Activated T-helper 9 cell treated with anti-CD3 and anti-CD28 coated beads, Interleukin-2, amount 50 U/mL, for 16 hours (primary cell): ENCODE measurements at places on chromosomes 16 and 17.

- DNase-seq, result no peak
These were observed 4.3 kb upstream of the CRISPLD2 start for GRCh38 chr16:84815462-84815861.

- DNase-seq, result no peak
These were observed 1.4 kb downstream of the TRAF4 start for GRCh38 chr17:28744972-28745785.

DNA sequence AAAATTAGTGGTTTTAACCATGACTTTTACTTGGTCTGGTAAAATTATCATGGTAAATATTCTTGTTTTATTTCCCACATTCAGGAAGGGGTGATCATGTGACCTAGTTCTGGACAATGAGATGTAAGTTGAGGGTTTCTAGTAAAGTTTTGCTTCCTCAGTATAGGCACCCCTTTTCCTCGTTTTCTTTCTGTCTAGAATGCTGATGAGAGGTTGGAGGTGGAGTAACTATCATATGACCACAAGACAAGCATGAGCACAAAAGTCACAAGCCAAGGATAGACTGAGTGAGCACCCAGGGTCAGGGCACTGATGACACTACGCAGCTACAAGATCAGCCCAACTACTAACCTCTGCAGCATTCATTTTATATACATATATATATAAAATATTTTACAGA is 53.9 kb downstream of the MYO1D start:
- DNase-seq, result no peak

GRCh38 chr16:71459510-71459909 is 2.5 kb downstream of the ZNF23 start:
- DNase-seq, result no peak
